Neural crest cell (in vitro differentiated cells): ENCODE measurements at places on chromosomes 5 and 9.

- no peak for DNase-seq
These were observed 614.1 kb upstream of the CDH9 start for GRCh38 chr5:27652505-27652904.

GRCh38 chr5:78361631-78361993, 1.2 kb downstream of the SCAMP1 start:
- DNase-seq = no peak

DNA sequence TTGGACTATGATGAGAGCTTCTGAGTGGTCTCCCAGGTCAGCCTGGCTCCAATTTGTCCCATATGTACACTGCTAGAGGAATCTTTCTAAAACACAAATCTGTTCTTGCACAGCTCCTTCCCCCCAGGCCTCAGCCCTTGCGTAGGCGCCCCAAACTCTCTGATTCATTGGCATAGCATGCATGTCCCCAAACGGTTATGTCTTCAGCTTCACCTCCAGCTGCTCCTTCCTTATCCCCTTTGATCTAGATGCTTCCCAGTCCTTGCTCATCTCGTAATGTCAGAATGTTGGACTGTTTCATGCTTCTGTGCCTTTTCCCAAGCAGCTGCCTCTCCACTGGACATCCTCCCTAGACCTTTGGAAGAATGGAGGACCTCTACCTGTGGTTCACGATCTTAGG, 60.1 kb upstream of the BASP1 start:
- DNase-seq = no peak

DNA sequence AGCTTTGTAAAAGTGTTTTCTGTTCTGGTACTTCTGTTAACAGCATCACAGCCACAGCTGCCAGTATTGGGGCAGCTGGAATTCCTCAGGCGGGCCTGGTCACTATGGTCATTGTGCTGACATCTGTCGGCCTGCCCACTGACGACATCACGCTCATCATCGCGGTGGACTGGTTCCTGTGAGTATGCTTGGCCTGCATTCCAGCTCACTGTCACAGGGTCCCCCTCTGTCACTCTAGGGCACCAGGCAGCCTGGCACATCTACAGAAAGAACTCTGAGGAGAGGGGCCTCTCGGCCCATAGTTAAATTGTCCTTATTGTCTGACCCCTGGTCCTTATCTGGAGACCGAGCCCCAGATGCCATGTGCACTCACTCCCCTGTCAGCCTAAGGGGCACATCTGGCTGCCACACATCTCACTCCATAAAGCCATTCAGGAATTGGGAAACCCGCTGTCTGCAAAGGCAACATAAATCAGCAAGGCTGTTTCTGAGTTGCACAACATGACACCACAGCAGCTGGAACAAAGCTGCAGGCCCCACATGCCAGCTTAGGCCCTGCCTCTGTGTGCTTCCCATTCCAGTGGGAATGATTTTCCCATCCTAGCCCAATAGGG, 77.5 kb downstream of the SLC1A3 start:
- DNase-seq = no peak

DNA sequence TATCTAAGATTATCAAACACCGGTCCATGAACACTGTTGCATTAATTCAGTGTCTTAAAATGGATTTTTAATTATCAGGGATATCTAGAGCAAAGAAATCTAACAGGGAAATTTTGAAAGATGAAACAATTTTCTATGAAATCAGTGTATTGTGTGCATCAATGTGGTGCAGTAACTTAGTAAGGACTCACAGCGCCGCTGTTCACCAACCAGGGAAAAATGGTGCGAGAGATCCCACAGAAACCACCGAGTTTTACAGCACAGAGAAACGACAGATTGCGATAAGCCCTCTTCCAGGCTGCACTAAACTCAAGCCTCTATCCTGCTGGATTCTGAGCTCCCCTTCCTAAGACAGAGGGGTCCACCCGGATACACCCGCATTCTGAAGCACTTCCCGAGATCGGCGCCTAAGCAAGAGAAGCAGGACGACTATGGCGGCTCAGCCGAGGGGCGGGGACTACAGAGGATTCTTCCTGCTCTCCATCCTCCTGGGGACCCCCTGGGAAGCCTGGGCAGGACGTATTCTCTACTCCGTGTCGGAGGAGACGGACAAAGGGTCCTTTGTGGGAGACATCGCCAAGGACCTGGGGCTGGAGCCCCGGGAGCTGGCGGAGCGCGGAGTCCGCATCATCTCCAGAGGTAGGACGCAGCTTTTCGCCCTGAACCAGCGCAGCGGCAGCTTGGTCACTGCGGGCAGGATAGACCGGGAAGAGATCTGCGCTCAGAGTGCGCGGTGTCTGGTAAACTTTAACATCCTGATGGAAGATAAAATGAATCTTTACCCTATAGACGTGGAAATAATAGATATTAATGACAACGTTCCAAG, at the start of gene PCDHGA7:
Gene PCDHGA7 (plus strand): TSS at position 274 of the 826 bp plus-strand sequence. CDS start 158 bp downstream, at position 432.
- DNase-seq = no peak

- no peak for DNase-seq
These were observed 157.1 kb downstream of the PARP8 start for GRCh38 chr5:50823568-50823967.

- DNase-seq = peak; percentile 81
These were observed 9.1 kb downstream of the EGFL7 start for GRCh38 chr9:136671646-136672430.

- no peak for DNase-seq
These were observed 29.9 kb upstream of the GNA14 start for GRCh38 chr9:77677957-77678535.

DNA sequence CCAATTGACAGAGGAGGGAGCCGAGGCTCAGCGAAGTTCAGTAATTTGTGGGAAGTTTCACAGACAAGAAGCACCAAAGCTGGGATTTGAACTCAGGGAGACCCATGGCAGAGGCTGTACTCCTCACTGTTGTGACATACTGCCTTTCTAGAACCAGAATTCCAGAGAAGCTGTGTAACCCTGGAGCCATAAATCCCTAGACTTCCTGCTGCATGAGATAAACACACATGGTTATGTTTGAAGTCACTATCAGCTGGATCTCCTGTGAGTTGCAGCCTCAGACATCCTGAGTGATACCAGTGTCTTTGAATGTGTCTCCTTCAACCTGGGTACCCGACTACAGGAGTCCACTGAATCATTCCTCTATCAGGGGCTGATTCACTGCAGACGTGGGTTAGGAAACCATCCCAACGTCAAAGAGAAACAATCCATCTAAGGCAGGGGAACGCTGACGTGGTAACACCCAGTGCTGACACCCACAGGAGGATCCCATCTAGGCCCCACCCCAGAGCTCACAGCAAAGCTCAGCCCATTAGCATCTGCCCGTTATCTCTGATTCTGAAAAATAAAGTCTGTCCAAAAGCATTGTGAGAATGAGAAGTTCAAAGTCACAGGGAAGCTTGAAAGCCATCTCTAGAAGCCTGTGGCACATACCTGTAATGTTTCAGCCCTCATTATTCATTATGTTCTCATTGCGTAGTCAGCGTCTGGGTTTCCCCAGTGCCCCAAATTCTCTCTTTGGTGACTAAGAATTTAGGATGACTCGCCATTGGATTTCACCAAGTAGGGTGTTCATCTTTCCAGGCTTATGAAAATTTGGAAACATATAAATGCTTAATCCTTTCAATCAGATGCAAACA, 36.3 kb upstream of the BASP1 start:
- no peak for DNase-seq
